ENCODE measurements at places on chromosomes 4 and X.

DNA sequence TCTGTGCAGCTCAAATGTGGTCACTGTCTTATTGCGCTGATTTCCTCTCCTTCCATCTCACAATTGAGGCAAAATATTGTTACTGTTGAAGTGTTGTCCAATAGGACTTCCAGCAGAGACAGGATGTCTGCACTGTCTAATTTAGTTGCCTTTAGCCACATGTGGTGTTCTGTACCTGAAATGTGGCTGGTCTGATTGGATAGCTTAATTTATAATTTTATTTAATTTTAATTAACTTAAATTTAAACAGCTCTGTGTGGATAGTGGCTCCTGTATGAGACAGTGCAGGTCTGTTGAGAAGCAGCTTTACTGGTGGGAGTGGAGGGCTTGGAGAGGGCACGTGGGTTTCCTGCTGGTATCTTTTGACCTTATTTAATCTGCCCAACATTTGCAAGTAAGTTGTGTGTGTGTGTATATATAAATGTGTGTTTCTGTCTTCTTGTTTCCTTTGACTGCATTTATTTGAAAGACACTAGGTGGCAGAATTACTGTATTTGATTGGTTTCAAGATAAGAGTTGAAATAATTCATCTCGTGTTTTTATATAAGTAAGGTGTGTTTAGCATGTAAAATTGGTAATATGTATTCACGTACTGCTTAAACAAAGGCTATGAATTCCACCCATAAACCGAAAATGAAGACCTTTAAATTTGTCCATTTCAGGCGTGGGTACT lies 55.3 kb upstream of the MSANTD1 start:
- no peak for DNase-seq

DNA sequence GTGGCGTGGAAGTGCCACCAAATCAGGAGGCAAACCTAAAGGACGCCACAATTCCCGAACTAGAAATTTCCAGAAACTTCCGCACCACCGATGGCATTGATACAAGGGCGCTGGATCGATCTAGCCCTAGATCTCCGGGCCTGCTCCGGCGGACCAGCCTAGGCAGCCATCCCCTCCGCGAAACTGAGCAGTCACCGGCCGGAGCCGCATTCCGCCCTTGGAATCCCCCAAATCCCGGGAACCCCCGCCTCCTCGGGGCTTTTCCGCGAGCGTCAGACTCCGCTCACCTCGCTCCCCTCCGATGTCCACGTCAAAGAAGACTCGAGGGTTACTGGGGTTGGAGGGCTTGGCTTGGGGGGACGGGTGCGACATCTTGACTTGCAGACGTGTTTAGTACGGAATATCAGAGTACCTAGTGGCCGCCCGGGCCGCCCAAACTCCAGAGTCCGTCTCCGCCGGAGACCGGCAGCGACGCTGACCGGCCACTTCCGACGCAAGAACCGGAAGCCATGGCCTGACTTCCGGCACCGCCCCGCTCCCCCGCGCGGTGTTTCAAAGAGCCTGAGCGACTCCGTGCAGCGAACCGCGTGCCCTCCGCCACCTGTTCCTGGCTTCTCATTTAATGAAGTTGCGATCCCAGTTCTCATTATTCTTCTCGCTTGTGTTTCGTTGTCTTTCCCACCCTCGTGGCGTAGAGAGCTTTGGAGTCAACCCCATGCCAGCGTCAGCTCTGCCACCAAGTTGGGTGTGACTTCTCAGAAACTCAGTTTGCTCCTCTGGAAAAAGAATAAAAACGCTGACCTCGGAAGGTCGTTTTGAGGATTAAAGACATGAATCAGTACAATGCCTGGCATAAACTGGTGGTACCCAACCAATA lies at the start of gene PPID:
Gene PPID, minus strand, starts transcription at position 480 of the 877 bp plus-strand sequence. Its CDS starts 108 bp downstream, at position 372.
- DNase-seq: peak; percentile 71

DNA sequence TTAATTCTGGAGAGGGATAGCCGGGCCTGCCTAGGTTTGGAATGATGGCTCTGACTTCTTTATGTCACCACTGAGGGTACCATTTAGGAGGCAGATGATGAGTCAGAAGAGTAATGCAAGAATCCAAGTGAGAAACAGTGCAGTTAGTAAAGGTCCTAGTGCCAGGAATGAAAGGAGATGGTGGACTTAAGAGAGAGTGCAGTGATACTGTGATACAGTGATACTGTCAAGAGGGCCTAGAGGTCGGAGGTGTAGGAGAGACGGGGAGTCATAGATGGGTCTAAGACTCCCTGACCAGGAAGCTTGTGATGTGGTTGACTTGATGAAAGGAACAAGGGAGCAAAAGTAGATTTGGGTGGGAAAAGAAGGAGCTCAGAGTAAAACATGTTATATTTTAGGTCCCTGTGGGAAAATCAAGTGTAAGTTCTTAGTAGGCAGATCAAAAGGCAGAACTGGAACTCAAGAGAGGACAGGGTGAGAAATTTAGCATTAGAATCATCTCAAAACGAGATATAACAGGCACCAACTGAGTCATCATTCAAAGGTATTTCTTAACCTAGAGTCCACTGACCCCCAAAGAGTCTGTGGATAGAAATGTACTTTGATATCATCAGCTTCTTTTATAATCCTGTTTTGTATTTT lies 85.0 kb downstream of the NFKB1 start:
- no peak for DNase-seq

GRCh38 chr4:78561677-78562076 lies 10.1 kb downstream of the ANXA3 start:
- no peak for DNase-seq

- DNase-seq: no peak
Observed at GRCh38 chr4:710916-711315, 5.3 kb downstream of the PCGF3 start.

DNA sequence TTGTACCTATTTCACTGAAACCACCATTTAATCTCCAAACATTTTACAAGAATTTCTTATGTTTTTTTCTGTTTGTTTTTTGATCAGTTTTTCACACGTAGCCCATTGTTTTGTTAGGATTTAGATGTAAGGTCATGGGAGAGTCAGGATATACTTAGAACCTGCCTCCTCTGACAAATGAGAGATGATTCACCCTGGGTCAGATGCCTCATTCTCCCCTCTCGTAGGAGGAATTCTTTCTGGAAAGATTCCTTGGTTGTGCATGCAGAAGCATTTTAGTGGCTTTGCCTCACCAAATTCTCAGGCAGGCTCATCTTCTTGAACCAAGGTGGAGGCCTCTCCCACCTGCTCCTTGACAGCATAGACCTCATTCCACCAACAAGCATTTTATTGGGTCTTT lies 599.3 kb downstream of the SPRY1 start:
- DNase-seq: no peak

- no peak for DNase-seq
Observed at GRCh38 chr4:147456706-147457105, 24.2 kb upstream of the EDNRA start.

DNA sequence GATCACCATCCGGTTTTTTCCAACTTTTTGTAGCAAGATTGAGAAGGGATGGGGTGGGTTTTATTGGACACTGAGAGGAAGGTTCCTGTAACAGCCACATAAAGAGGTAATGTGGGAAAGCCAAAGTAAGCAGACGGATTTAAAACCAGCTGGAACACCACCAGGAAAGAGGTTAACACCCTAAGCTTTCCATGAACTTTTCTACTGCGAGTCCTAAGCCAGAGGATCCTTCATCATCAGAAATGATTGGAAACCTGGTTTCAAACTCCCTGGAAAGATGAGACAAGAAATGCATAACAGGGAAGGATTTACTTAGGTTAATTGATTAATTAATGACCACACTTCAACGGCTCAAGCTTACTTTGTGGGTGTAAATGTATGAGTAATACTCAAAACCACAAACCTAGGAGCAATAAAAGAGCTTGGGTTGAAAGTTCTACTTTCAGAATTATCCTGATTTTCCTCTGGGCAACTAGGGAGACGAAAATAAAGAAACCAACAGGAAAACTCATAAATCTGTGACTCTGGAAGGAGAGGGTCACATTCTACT lies 91.5 kb downstream of the COX18 start:
- DNase-seq: no peak

DNA sequence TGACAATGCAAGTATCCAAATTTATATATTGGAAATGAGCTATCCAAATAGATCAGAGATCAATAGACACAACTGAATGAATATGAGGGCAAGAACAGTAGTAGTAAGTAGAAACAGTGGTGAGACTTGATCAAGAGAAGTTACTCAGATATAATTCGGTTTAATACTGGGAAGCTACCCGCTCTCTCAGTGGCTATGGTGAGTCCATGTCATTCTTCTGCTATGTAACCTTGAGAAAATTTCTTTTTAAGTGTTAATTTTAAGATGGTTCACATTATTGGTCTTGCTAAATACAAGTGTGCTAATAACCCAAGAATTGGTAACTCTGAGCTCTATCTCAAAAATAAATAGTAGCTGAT lies 53.6 kb downstream of the LEF1 start:
- no peak for DNase-seq

DNA sequence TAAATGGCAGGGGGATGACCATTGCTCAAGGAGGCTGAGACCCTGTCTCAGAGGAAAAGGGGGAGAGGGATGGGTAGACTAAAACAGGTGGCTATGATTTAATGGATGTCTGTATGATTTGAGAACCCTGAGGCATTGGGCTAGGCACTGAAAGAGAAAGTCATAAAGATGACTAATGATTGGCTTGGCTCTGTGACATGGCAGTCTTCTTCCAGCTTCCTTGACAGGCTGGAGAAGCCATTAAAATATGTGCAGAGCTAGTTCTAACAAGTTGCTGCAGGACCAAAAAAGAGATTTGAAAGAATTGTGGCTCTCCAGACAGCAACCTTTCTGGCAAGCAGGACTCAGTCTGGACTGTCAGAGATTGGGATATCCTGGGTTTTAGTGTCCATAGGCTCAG lies 53.6 kb downstream of the AMER1 start:
- DNase-seq: no peak

- DNase-seq: no peak
Observed at GRCh38 chrX:139554376-139554775, 23.8 kb downstream of the F9 start.

- no peak for DNase-seq
Observed at GRCh38 chrX:9233141-9233540, 199.2 kb upstream of the FAM9B start.

- no peak for DNase-seq
Observed at GRCh38 chr4:107292979-107293378, 256.9 kb upstream of the DKK2 start.

- DNase-seq: no peak
Observed at GRCh38 chr4:74543231-74543781, 98.4 kb downstream of the AREG start.

- DNase-seq: no peak
Observed at GRCh38 chrX:118968031-118968430, 6.4 kb upstream of the LONRF3 start.

- no peak for DNase-seq
Observed at GRCh38 chr4:110417136-110417535, 58.8 kb upstream of the ENPEP start.

DNA sequence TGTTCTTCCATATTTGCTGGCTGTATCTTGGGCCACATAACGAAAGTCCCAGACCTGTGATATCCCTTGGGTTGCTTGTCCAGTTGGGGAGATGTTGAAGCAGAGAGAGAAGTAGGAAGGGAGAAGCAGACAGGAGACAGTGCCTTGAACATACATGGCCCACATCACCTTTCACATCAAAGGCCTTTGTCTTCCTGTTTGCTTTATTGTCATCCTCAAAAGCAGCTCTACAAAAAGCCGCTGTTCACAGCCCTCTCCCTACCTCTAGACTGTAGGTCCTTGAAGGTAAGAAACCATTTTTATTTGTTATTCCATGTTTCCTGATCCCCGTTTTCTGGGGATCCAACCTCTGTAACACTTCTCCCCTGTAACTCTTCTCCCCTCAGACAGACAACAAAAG lies 14.9 kb downstream of the USP26 start:
- no peak for DNase-seq

DNA sequence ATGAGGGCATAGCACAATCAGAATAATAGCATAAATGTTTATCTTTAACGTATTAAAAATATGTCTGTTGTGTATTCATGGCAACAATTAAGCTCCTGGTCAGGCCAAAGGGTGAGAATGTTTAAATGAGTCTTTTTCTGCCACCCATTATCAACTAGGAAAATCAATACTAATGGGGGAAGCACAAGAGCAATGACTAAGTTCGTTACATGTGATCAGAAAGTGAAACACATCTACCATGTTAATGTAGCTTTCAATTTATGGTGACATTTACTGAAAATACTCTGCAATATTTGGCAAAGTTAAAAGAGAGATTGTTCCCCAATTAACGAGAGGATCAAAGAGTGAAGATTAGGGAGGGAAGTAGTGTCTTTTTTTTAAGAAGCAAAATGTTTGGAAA lies 143.7 kb downstream of the NAA11 start:
- DNase-seq: no peak

DNA sequence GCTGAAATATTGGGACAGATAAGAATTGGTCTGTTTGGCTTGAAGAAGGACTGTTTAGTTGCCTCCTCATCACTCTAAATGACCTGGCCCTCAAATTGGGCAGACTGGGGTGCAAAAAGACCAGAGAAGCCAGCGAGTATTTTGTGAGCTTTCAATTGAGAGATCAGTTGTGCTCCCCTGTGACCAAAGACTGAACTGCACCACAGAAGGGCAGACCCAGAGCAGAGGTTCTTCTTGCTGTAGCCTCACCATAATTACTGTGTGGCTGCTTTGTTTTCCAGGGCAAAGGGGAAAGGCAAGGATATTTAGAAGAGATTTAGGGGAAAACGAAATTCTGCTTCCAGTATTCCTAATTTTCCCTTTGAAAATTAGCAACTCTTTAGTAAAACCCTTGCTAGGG lies 104.0 kb upstream of the MBNL3 start:
- peak; percentile 1 for DNase-seq

GRCh38 chrX:109709129-109709631 lies 23.9 kb downstream of the ACSL4 start:
- no peak for DNase-seq

DNA sequence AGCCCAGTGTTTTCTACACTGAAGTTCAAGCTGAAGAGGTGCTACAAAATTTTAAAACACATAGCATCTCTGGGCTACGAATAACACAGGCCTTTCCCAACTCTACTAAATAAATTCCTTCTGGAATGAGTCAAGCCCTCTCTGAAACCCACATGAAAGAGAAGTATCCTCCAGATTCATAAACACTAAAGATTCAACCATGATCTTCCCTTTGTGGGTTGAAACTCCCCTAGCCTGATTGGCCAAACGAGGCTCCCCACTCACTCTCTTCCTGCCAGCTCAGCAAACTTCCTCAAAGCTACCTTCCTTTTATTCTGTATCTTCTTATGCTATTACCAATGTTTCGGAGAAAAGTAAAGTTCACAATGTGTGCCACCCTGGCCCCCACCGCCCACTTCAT lies 95.4 kb downstream of the NKX6-1 start:
- DNase-seq: no peak

- no peak for DNase-seq
Observed at GRCh38 chrX:18793601-18794089, 86.2 kb downstream of the PPEF1 start.

DNA sequence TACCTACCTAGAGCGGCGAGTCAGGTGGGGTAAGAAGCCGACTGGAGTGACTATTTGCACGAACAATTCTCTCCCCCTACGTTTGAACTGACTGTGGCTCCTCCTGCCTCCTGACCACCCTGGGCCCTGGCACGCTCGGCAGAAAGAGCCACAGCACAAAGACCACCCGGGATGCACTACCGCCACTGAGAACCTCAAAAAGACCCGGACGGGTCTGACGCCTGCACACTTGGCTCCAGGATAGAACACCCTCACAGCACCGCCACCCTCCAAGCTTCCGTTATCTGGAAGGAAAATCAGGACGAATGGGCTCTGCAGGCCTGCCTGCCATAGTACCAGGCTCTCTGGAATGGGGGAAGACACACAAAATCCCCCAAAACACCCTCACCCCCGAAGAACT lies 2.2 kb downstream of the LRPAP1 start:
- no peak for DNase-seq

- DNase-seq: no peak
Observed at GRCh38 chrX:12948495-12948894, 26.4 kb upstream of the TMSB4X start.

- DNase-seq: no peak
Observed at GRCh38 chr4:152009031-152009670, 248.3 kb upstream of the GATB start.

Measured in T-cell (primary cell).